Stimulated activated CD4-positive, alpha-beta T cell treated with anti-CD3 and anti-CD28 coated beads, Interleukin-15, amount 100 ng/mL, for 1 hour (primary cell): ENCODE measurements at places on chromosomes 7 and 10.

DNA sequence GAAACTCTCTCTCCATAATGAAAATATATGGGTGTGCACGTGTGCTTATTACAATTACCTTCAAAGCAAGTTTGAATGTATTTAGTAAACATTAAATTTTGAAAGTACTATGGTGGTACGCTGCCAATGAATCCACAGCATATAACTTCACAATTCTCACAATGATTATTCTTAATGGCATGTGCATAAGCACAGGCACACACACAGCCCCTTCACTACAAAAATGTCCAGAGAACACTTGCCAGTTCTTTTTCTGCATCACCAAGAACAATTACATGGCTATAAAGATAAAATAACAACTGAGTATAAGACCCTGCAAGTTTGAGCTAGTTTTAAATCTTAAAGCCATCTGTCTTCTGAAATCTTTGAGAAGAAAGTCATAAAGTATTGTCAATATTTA is 22.2 kb downstream of the SGCE start:
- no peak for DNase-seq

DNA sequence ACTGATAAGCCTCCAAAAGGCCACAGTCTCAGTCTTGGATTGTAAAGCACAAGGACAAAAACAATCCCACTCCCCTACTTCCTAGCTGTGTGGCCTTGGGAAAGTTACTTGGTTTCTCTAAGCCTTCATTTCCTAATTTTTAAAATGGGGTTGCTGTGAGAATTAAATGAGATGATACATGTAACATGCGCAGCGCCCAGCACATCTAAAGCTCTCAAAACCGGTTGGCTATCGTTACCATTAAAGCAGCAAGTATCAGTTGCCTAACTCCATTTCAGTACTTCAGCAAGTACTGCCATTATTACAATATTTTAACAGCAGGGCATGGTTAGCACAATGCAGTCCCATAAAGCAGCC is 1.9 kb downstream of the NRCAM start:
- DNase-seq, result no peak

DNA sequence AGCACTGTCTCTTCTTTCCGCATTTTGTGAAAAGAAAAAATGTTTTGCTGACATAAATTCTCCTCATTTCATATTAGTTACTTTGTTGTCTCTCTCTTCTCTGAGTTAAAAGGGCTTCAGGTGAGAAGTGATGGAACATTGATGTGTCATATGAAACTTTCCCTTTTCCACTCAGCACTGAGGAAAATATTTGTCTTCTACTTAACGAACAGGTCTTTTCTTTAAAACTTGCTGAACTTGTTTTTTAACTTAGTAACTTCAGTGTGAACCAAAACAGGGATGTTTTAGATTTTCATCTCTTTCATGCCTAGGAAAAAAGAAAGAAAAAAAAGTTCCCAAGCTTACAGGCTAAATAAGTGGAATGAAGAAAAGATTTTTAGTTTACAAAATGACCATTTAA is 19.0 kb upstream of the TSPAN12 start:
- DNase-seq, result no peak

DNA sequence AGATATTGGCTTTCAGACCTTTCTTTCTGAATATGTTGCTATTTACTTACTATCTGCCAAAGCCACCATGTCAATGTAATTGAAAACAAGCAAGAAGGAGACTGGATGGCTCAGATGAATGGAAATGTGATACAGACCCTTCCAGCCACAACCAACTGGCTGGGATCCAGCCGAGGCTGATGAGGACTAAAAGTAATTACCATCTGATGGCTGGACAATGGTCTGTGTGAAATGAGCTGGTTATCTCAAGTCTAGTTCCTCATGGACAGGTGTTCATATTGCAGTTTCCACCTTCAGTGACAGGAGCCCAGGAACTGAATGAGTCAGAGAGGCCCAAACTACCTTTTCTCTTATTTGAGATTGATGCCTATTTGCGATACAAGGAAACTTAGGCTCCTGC is 267.5 kb downstream of the GATA3 start:
- DNase-seq, result no peak

- no peak for DNase-seq
These were observed 18.3 kb downstream of the ATP6V1F start for GRCh38 chr7:128880791-128881457.

GRCh38 chr7:50504646-50505546 is 54.7 kb upstream of the FIGNL1 start:
- DNase-seq, result no peak

- DNase-seq, result no peak
These were observed 42.9 kb downstream of the CHN2 start for GRCh38 chr7:29237489-29237888.

- DNase-seq, result no peak
These were observed 95.3 kb downstream of the CPED1 start for GRCh38 chr7:121083790-121084251.

DNA sequence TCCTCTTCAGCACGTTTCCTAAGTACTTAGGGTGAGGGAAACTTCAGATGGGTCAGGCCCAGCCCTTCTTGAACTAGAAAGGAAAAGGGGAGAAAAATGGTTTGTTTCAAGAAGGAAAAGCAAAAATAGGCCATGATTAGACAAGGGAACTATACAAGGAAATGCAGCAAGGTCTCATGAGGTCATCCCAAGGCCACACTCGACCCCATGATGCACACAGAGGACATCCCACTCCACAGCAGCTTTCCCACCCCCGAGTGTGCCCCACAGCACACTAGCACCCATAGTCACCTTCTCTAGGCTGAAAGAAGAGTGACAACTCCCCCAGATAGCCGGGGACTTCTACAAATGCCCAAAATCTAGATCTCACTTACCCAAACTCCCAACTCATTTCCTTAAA is 173.4 kb downstream of the FAM107B start:
- DNase-seq, result no peak

DNA sequence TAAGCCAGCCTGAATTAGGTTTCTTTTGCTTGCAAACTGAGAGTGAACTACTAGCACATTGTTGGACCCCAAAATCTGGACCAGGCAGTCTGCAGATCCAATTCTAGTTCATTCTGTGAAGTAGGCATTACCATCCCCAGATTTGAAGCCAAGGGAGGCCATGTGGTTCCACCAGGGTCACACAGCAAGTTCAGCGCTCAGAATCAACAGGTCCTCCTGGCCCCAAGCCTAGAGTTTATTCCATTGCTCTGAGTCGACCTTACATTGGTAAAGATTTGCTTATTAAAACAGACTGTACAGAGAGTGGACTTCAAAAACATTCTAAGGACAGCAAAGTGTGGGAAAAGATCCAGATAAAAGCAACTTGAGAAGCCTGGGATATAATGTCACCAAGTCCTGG is 50.9 kb downstream of the AFAP1L2 start:
- no peak for DNase-seq

GRCh38 chr10:85925201-85925750 is 441.3 kb downstream of the GRID1 start:
- no peak for DNase-seq

- DNase-seq, result no peak
These were observed 81.3 kb downstream of the VWDE start for GRCh38 chr7:12322284-12322902.

DNA sequence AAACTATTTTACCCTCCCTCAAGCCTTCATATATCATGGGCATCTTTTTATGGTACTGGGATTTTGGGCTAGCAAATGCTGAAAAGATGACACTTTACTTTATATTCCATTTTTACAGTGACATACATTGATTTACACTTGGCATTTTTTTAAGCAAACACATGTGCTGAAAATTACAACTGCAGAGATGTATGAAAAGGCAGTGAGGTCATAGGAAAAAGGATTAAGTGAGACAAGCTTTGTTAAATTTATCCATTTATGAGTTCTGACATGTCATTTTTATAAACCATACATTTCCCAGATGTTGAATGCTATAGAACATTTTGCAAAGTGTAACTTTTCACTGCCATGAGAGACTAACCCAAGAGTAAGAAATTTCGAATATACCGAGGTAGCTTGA is 68.8 kb upstream of the RSU1 start:
- DNase-seq, result no peak

- DNase-seq, result no peak
These were observed 117.8 kb upstream of the AKR1E2 start for GRCh38 chr10:4708123-4708759.

GRCh38 chr10:209357-209756 is 74.1 kb downstream of the ZMYND11 start:
- DNase-seq, result no peak

DNA sequence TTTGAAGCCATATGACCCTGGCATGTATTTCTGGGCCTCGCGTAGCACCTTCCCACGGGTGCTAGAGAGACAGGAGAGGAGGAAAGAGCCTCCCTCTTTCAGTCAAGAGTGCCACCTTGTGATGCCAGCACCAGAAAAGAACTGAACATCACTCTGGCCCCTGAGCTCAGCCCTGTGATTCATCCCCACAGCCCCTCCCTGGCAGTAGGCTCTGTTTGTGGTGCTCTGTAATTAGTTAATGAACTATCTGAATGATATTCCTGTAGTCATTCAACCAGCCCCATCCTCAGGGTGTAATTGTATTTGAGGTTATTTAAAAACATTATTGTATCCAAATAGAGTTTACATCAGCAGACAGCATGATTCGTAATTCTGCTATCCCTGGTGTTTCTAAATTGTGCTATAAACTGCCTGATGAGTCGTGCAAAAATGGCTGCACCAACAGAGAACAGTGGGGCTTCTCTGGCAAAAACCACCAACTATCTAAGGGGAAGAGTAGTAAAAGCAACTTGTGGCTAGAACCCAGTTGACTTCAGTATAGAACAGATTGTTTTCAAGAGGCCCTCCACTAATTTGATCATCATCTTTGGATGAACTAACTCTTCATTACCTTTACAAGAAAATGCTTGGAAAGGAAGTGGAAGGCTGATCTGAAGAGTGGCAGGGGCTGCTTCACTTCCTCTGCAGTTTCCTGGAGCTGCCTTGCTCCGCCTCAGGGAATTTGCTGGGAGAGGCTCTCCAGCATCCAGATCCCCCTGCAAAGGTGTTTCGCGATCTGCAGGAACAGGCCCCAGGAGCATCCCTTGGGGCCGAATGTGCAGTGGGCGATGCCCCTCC is 23.7 kb upstream of the TIAL1 start:
- no peak for DNase-seq

- no peak for DNase-seq
These were observed 76.4 kb downstream of the NKX6-2 start for GRCh38 chr10:132709471-132709951.

- DNase-seq, result no peak
These were observed 20.2 kb downstream of the SDK1 start for GRCh38 chr7:3321206-3321605.

- DNase-seq, result no peak
These were observed 194.8 kb downstream of the MAD1L1 start for GRCh38 chr7:2037808-2038522.

- no peak for DNase-seq
These were observed 566 bp downstream of the ASNS start for GRCh38 chr7:97871659-97872024.

GRCh38 chr7:108347616-108348015 is 108.6 kb downstream of the NRCAM start:
- no peak for DNase-seq
